ENCODE measurements at places on chromosomes 5 and 9. TPM values are rescaled to one million over a fixed set of nuclear protein-coding genes. Genes with fewer than 3 reads are reported as not detected.
A peak's percentile ranks its signal among the peaks of the same experiment; 100 is the strongest.

GRCh38 chr9:3285365-3286161 lies 240.2 kb downstream of the RFX3 start:
- no peak for DNase-seq

GRCh38 chr9:131673531-131673930 lies 66.3 kb downstream of the RAPGEF1 start:
- DNase-seq = no peak

GRCh38 chr5:157511651-157512644 lies 51.9 kb downstream of the NIPAL4 start:
- peak; percentile 24 for DNase-seq

DNA sequence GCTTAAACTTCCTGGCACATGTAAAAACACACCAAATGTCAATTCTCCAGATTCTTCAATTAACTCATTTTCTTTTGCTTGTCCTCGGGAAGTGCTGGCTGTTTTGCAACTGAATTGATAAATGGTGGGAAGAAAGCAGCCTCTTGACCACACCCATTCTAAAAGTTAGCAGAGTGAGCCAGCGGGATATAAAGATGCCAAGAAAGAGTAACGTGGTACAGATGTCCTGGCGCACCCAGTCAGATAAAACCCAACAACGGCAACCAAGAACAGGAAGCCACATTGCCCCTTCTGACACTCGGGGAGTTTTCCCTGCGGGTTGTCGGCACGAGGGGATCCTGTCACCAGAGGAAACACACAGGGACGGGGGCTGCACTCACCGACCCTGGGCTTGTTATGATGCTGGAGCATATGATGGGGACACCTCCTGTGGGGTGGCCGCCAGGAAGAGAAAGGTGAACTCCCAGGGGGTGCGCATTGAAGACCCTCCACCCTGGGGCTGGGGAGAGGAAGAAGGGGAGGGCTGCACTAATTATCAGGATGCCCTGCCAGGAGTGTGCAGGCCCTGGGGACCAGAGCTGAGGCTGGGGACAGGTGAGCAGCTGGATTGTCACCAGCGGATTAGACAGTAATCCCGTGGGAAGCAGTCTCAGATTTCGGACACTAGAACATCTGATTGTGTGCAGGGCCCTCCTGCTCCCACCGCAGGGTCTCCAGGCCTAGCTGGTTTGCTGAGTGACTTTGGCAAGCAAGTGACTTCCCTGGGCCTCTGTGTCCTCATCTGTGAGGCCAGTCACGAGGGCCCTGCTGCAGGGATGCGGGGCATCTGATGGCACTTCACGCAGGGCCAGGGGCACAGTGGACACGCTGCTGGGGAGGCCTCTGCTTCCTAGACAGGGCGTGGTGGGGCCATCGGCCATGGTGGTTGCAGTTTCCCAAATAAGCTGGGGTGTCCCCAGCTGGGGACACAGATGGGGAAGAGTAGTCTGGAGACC lies 59.2 kb downstream of the CRB2 start:
- no peak for DNase-seq

- DNase-seq = no peak
These were observed 10.8 kb upstream of the MGAT1 start for GRCh38 chr5:180813420-180813819.

GRCh38 chr9:115413304-115413703 lies 295.3 kb upstream of the TNC start:
- DNase-seq = no peak

DNA sequence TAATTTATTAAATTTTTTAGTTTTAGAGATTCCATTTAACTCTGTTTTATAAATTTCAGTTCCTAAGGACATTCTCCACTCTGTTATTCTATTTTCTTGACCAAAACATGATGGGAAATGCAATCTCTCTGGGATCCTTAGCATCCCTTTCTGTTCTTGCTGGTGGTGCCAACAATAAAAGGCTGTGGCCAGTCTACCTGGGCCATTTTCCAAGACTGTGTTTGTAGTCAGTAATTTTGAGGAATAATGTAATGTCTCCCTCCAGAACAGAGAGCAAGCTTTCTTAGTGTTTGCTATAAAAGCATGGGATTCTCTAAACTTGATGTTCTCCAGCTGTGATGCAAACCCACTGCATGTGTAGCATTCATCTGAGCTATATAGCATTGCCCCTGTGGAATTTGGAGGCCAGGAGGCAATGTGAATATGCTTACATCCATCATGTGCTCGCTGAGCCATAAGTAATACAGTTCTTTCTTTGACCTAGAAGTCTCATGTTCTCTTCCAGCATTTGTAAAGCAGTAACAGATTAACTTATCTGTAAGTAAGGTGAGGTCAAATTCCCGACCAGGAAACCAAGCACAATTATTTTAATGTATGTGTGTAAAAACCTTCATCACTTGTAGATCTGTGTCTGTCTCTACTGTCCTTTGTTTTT lies 211.5 kb upstream of the TAS2R1 start:
- no peak for DNase-seq

DNA sequence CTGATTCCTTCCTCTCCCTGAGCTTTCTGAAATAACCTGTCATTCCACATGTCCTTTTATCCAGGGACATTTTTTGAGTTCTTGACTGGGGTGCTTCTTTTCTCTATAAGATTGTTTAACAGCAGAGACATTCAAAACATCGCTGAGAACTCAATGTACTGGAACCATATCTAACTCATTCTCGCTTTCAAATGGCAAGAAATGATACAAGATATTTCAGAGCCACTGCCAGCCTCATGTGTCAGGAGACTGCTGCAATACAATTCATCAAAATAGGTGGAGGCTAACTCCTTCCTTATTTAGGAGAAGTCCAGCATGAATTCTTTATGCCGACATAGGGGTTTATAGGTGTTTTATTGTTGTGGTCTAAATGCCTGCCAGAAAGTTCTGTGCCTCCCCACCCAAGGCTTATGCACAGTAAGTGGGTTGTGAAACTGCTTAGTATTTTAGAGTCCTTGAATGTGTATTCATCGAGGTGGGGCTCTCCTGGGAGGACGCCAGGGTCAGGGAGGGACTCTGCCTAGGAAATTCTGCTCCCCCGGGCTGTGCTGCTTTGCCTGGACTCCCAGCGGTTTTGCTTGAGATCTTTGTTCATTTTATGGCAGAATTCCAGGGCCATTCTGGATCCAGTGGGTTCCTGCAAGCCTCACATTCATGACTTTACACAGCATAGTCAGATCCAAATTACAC lies 53.9 kb downstream of the ZNF474 start:
- no peak for DNase-seq

GRCh38 chr5:131378721-131379541 lies 115.1 kb downstream of the CDC42SE2 start:
- no peak for DNase-seq

- DNase-seq = no peak
These were observed 498.1 kb upstream of the TNC start for GRCh38 chr9:115615821-115616665.

DNA sequence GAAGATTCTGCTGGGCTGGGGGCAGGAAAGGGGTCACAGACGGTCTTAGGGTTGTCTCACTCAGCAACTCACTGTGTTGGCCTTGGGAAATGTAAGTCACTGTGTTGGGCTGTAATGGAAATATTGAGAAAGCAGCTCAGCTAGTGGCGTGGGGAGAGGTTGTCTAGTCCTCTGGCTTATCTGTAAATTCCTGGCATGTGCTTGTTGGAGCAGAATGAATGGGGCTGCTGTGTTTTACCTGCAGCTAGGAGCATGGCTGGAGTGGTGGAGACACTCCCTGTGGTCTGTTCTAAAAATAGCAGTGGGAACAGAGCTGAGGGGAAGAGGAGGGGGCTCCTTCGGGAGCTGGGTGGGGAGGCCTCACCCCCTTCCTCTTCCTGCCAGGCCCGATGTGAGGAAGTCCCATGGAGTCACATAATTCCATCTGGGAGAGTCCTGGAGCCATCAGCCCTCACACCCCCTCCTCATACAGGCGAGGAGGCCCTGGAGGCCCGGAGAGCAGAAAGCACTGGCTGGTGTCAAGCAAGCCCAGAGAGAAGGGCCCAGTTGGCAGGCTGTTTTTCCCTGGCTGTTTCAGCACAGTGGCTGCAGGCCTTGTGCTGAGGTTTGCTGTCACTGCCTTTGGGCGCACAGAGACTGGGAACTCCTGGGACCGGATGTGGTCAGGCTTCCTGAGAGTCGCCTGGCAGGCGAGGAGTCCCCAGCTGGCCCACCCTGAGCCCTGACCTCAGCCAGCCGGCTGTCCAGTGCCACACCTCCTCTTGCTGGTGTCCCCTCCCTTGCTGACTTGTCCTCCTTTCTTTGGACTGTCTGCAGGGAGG lies 84.9 kb downstream of the RGS3 start:
- no peak for DNase-seq

DNA sequence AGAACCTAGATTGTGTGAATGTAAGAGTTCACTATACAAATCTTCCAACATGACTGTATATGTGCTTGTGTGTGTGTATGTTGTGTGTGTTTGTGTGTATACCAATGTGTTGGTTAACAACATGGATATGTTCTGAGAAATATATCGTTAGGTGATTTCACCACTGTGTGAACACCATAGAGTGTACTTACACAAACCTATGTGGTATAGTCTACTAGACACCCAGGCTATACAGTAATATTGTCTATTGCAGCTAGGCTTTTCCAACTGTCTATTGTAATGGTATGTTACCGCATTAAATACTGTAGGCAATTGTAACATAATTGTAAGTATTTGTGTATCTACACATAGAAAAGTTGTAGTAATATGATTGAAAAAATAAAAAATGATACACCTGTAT lies 959.2 kb upstream of the SEMA6A start:
- DNase-seq = no peak

GRCh38 chr5:147712598-147712997 lies 69.9 kb downstream of the JAKMIP2 start:
- no peak for DNase-seq

GRCh38 chr9:4555236-4555635 lies 65.0 kb downstream of the SLC1A1 start:
- DNase-seq = no peak

- DNase-seq = no peak
These were observed 154.4 kb downstream of the AUH start for GRCh38 chr9:91207397-91207728.

Gene TMEM252
- not detected for total RNA-seq

Gene PCDHB4
- 6.0 TPM for total RNA-seq

Gene ZNF618
- total RNA-seq = 23.9 TPM

Gene SLC6A18
- total RNA-seq = not detected

Gene SLC34A3
- not detected for total RNA-seq

Gene ACTL7B
- not detected for total RNA-seq

Gene SARDH
- 4.2 TPM for total RNA-seq

Gene CTXN3
- total RNA-seq = 2.8 TPM

Gene MELK
- total RNA-seq = 14.6 TPM

Gene CCL27
- total RNA-seq = not detected

Measured in cerebellum (tissue), 4 donors.